Activated CD4-positive, alpha-beta T cell treated with anti-CD3 and anti-CD28 coated beads, Interleukin-2, amount 10 ng/mL, durations not matched to agents 7 days and 5 days (primary cell): ENCODE measurements at places on chromosomes 5 and 9.

DNA sequence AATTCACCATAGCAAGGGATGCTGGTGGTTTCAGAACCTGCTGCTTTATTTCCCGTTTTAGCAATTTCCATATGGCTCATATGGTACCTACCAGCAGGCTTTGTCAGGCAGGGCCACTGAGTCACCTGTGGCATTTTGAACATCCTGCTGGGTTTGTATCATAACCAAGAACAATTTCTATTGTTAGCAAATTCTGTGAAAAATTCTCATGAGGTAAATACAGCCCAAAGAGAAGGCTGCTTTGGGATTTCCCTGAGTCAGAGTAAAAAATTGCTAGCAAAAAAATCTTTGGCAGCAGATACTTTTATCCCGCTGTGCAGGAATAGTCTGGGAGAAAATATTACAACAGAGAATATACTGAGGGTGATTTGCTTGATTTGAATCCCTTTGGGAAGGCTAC, 52.7 kb downstream of the PRR16 start:
- DNase-seq = no peak

DNA sequence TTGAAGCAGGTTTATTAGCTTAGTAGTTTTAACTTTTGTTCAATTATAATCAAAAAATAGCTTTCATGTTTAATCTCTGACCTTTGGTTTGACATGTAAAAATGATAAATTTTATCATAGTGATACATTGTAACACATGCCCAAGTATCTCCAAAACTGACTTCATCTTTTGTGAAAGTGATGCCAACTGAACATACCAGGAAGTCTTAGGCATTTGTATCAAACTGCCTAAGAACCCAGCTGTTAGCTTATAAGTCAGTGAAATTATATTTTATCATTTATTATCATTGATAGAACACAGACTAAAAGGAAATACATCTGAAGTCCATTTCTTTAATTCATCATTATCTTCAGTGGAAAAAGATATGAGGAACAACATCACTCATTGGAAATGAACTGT, 39.1 kb downstream of the NIPBL start:
- no peak for DNase-seq

- DNase-seq = no peak
Observed at GRCh38 chr5:120848883-120849282, 384.8 kb downstream of the PRR16 start.

DNA sequence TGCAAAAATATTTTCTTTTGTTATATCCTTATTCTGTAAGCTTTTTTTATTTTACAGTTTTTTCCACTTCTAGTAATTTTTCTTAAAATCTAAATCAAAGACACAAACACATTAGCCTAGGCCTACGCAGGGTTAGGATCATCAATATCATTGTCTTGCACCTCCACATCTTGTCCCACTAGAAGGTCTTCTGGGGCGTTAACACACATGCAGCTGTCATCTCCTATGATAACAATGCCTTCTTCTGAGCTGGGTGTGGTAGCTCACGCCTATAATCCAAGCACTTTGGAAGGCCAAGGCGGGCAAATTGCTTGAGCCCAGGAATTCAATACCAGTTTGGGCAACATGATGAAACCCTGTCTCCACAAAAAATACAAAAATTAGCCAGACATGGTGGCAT, 78.9 kb upstream of the LRRC70 start:
- no peak for DNase-seq

GRCh38 chr5:42779083-42779482, 22.5 kb downstream of the CCDC152 start:
- DNase-seq = no peak

DNA sequence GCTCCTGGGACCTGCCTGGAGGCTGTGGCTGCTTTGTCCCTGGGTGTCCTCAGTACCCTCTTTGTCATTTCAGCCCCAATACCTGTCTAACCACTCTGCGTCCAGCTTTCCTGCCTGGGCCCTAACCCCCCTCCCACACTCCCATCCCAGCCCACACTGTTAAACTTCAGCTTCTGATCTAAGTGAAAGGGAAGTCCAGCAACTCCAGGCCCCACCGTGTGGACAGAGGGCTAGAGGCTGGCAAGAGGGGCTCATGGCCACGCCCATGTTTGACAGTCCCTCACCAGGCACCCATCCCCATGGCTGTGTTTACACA, 56.3 kb downstream of the SEMA4D start:
- no peak for DNase-seq

- no peak for DNase-seq
Observed at GRCh38 chr9:70415476-70415875, 1.0 kb upstream of the KLF9 start.

GRCh38 chr9:73179589-73179988, 27.9 kb downstream of the ANXA1 start:
- DNase-seq = no peak

DNA sequence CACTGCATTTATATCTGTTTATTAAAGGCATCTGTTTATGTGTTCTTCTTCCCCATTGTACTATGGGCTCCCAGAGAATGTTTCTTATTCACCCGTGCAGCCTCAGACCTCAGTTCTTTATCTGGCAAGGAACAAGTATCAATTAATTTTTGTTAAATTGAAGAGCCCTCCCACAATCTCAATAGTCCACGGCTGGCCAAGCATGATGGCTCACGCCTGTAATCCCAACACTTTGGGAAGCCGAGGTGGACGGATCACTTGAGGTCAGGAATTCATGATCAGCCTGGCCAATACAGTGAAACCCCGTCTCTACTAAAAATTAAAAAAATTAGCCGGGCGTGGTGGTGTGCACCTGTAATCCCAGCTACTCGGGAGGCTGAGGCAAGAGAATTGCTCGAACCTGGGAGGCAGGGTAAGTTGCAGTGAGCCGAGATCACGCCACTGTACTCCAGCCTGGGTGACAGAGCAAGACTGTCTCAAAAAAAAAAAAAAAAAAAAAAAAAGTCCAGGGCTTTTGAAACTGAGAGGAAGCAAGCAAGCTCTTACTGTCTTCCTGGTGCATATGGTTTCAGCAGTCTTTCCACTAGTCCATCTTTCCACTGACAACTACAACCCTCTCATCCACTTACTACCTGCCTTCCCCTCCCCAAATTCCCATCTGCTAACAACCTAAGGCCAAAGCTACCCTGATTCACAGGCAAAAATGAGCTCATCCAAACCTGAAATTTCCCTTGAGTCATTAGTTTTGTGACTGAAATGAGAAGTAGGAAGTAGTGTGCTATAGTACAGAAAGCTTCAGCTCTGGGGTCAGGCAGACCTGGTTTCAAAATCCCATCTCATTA, 2.3 kb upstream of the HK3 start:
- no peak for DNase-seq

DNA sequence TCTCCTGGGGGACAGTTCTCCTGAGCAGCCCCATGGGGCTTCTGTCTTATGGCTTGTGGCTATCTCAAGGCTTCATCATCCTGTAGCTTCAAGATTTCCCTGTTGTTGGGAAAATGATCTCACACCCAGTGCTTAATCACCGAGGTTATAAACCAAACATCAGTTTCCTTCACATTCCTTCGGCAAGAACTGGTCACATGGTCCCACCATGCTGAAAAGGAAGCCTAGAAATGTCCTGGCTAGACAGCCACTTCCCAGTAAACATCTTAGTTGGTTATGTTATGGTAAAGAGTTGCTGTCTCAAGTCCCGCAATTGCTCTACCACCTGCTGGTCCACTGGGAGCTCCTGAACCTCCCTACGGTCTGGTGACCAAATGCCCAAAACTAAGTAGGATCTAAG, 66.0 kb downstream of the RAB3C start:
- no peak for DNase-seq

DNA sequence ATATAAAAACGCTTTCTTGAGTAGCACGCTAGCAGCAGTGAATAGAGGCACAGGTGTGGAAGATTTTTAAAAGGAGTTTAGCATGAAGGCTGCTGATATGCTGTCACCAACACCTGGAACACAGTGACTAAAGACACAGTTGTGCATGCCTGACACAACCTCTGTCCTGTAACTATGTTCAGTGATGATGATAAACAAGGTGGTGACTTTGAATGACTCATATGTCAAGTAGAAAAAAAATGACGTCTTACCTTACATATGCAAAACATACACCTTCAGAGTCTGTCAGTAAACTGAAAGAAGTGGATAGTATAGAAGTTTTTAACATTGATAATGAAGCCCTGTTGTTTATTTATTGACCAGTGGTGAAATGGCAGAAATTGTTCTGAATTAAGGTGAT, 66.2 kb upstream of the ADCY2 start:
- no peak for DNase-seq

- DNase-seq = no peak
Observed at GRCh38 chr5:133062276-133062675, 10.5 kb downstream of the HSPA4 start.

DNA sequence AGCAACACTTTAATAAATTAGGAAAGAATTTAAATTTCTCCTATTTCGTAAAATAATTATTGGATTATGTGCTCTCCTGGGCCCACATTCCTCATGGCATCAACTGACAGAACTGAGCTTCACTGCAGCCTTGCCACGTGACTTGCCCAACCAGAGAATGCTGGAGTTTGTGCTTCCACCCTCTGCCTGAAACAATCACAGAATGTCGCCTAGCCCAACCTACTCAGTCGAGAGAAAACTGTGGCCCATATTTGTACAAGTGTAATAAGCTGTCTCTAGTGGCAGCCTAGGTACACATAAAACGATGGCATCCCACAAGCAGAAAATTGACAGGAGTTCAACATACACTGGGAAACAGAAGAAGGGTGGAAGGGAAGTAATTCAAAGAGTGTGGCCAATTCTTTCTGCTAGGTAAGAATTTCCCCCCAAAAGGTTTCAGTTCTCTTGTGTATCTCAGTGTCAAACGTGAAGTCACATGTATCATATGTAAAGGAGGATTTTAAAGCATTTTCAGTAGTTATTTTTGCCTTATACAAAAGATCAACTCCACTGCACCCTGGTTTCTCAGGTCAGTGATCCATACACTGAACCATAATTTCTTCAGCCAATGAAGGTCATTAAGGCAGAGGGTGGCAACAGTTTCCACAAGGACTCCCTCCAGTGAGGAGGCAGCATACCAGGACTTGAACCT, 41.7 kb downstream of the ZNF608 start:
- no peak for DNase-seq

GRCh38 chr9:74824654-74825053, 63.1 kb downstream of the TRPM6 start:
- no peak for DNase-seq

GRCh38 chr5:402615-403359, 40.2 kb upstream of the EXOC3 start:
- peak; percentile 4 for DNase-seq

GRCh38 chr5:146707316-146707715, 171.2 kb downstream of the PPP2R2B start:
- no peak for DNase-seq
